ENCODE measurements at places on chromosomes 1 and 21. TPM values are rescaled to one million over a fixed set of nuclear protein-coding genes. Genes with fewer than 3 reads are reported as not detected.

HMGCL gene
- total RNA-seq, result 42.0 TPM

UAP1 gene
- total RNA-seq, result 62.4 TPM

SPRR1B gene
- not detected for total RNA-seq

C1orf198 gene
- 19.2 TPM for total RNA-seq

TLR5 gene
- 0.39 TPM for total RNA-seq

PGBD5 gene
- 0.79 TPM for total RNA-seq

CYP4A22 gene
- not detected for total RNA-seq

KCNE2 gene
- not detected for total RNA-seq

TCP10L gene
- total RNA-seq, result 0.39 TPM

FCRL1 gene
- not detected for total RNA-seq

PLA2G2D gene
- not detected for total RNA-seq

NBPF3 gene
- total RNA-seq, result 8.2 TPM

CCDC181 gene
- not detected for total RNA-seq

CNR2 gene
- total RNA-seq, result not detected

TSPEAR gene
- total RNA-seq, result not detected

FHL3 gene
- total RNA-seq, result 30.0 TPM

LHX4 gene
- not detected for total RNA-seq

F5 gene
- total RNA-seq, result not detected

TRIM67 gene
- total RNA-seq, result not detected

FCRLB gene
- total RNA-seq, result 1.1 TPM

TMEM50A gene
- total RNA-seq, result 68.3 TPM

GPATCH2 gene
- 20.4 TPM for total RNA-seq

TSSK3 gene
- not detected for total RNA-seq

TBX15 gene
- not detected for total RNA-seq

MUTYH gene
- total RNA-seq, result 14.6 TPM

AGT gene
- not detected for total RNA-seq

TARDBP gene
- total RNA-seq, result 82.8 TPM

KIF2C gene
- 11.2 TPM for total RNA-seq

GNG12 gene
- 99.9 TPM for total RNA-seq

AKT3 gene
- 13.7 TPM for total RNA-seq

JTB gene
- 161 TPM for total RNA-seq

UQCRH gene
- 344 TPM for total RNA-seq
